ENCODE measurements at places on chromosomes 3 and 15.

- DNase-seq = no peak
Measured at GRCh38 chr3:119322021-119322834, 28.0 kb downstream of the ARHGAP31 start.

- DNase-seq = no peak
Measured at GRCh38 chr15:34783431-34783830, 11.9 kb downstream of the ACTC1 start.

GRCh38 chr3:59126446-59126845 lies 76.6 kb upstream of the CFAP20DC start:
- no peak for DNase-seq

DNA sequence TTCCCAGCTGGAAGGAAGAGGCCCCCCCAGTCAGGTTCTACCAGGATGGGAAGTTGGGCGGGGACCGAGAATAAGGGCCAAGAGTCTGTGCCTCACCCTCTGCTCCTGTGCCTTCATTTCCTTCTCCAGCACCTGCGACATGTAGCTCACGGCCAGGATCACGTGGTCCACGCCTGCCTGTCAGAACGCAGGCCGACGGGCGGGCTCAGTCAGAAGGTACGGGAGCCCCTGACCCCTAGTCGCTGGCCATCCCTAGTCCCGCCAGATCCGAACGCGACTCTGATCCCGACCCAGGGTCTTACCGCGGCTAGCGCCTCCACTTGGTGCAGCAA lies 489 bp downstream of the GMPPB start:
- peak; percentile 79 for DNase-seq

GRCh38 chr3:190546881-190547510 lies 33.1 kb downstream of the IL1RAP start:
- no peak for DNase-seq

DNA sequence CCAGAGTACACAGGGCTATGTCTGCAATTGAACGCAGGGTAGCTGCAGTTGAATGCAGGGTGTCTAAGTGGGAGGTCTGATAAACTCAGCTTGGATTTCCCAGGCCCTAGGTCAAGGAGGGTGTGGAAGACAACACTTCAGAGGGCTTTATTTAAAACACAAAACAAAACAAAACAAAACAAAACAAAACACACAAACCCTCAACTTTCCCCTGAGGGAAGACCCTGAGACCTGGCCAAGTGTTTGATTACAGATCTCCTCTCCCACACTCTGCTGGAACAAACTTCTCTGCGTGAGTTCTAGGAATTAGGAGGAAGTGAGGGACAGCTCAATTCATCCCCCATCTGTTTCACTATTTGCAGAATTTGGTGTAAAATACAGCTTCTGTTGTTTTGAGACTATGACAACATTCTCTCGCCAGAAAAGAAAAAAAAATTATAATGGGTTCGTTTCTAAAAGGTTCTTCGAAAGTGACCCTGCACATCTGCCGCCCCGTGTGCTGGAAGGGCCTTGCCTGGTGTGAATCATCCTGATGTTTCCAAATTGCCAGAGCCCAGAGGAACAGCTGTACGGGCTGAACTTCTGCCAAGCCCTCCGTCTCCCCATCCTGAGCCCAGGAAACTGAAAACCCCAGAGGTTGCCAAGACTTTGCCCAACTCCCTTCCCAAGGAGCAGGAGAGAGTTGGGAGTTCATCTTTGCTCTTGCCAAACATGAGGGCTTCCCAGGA lies 73.3 kb upstream of the RAD18 start:
- DNase-seq = no peak

GRCh38 chr3:188287762-188288505 lies 134.0 kb downstream of the LPP start:
- no peak for DNase-seq

DNA sequence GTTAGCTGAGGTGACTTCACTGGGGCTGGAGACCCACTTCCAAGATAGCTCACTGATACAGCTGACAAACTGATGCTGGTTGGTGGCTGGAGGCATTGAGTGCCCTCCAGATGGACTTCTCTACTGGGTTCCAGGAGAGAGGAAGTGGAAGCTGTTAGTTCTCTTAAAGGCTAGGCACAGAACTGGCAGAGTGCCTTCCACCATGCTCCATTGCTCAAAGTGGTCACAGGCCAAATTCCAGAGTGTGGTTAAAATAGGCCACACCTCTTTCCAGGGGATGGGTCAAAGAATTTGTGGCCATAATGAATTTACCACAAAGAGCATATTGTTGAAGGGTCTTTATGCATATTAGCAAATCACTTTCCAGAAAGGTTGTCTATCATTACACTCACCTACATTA lies 74.2 kb downstream of the NMD3 start:
- no peak for DNase-seq

GRCh38 chr3:33105341-33105948 lies 8.4 kb upstream of the CRTAP start:
- no peak for DNase-seq

DNA sequence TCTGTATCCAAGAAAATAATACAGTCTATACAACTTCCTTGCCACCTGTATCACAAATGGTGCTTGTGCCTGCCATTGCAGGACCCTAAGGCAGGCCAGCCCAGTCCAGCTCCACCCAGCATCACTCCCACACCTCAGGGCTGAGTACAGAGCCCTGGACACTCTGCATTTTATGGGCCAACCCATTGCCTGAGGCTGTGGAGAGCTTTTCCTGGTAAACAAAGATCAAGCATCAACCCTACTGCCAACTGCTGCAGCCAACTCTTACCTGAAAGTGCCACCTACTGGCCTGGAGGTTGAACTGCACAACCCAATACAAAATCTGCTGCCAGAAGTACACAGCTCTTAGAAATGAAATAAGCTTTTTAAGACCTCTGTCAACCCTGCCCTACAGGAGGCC lies 1082.2 kb downstream of the NAALADL2 start:
- DNase-seq = no peak

DNA sequence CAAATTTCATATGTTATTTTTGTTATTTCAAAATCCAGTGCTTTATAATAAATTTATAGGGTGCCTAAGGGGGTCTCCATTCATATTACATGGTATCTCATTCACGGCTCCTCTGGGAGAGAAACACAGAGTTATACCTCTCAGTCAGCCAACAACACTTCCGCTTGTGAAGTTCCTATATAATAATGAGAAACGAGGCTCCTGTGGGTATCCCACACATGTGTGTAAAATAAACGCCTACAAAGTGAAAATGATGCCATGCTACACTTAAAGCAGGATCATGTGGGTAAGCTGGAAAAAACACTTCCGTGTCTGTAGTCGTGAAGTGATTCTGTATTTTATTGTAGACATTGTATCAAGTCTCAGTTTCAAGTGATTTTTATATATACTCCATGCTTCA lies 218.8 kb upstream of the ICE2 start:
- DNase-seq = no peak

DNA sequence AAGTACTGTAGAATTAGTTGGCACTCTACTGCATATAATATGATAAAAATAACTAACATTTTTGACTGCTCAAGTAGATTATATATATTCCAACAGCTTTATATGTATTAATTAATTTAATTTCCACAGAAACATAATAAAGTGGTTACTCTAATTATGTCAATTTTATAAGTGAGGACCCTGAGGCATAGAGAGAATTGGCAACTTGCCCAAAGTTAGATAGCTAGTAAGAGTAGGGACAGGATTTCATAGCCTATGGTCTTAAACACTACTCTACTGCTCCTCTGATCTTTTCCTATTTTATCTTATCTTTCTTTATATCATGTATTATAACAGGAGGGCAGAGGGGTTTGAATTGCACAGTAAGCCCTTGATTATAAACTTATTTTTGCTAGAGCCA lies 418.7 kb upstream of the SGO1 start:
- no peak for DNase-seq

DNA sequence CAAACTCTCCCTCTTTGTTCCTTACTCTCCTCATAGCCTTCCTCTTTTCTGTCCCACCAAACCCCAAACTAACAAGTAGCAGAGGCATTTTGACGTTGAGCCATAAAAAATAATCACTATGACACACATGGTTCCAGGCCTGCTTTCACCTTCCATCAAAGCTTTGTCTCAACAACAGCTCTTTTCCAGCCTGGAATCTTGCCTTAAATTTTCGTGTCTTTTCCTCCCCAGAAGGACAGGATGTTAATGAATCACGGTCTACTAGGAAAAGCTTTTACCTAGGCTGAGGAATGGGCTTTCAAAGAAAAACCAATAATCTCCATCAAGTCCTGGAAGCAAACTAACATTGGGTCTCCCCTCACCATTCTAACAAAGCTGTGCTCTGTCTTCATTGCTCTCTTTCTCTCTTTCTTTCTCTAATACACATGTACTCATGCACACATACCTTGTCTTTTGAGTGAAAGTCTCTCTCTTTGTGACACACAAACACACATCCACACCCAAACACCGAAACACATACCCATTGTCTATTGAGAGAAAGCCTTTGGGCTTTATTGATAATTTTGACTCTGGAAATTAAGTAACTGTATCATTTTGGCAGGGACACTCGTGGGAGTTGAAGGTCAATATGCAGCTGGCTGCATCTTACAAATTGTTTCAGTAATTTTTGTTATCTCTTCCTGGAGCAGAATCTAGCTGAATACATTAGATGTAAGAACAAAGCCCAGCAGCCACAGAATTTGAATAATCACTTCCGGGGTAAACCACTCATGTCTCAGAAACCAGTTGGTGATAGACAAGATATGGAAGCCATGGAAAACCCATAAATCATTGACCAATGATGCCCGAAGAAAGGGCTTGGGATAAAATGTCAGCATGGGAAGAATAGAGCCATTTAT lies 107.4 kb upstream of the SLC4A7 start:
- DNase-seq = no peak

DNA sequence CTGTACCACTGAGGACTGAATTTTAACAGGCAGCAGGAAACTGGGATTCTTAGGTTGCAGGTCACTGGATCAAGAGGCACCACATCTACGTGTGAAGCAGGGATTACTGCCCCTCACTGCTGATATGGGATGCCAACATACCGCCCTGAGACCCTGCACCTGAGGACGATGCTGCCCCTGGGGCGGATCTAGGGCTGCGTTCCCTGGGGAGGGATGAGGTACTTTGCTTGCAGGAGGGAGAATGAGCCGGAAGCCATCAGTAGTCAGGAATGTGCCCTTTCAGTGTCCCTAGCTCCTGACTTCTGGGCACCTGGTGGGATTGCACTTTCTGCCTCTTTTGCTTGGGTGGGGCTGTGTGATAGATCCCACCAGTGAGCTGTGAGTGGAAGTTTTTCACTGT lies 122.8 kb downstream of the RPLP1 start:
- no peak for DNase-seq

GRCh38 chr15:66186049-66186825 lies 67.3 kb downstream of the MEGF11 start:
- no peak for DNase-seq

DNA sequence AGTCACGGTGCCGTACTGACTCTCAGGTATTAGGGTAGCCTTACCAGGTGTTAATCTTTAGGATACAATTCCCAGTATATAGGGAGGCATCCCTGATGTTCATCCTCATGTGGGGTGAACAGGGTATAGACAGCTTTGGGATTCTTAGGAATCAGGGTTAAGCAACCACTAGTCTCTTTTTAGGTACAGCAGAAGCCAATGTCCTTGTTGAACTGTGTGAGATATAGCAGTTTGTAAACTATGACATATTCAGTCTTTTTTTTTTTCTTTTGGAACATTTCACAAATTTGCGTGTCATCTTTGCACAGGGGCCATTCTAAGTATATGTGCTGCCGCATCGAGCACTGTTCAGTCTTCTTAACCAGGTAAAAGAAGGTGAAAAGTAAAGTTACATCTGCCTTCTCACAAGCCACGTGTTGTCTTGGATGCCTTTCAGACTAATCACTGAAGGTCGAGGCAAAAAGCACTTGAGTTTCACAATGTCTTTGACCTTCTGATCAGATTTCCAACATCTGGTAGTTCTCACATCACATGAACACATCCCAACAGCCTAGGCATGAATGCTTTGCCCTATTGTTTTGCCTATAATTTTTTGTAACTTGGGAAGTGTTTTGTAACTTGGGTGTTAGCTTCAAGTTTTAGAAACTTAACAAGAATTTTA lies 17.2 kb downstream of the TSEN2 start:
- no peak for DNase-seq

DNA sequence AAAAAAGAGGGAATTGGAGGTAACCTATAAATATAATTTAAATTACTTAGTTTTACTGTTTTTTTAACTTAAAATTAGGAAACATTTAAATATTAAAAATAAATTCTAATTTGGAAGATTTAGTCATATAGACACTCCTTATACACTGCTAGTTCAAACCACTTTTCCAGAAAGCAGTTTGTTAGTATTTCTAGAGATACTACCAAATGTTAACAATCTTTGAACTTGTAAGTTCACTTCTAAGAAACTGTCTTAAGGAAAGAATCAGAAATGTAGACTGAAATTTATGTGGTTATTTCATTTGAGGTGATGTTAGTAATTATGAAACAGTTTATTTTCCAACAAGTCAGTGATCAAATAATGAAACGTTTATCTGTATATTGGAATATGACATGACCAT lies 22.7 kb downstream of the CTDSPL2 start:
- DNase-seq = no peak

GRCh38 chr3:14425581-14426304 lies 23.3 kb downstream of the SLC6A6 start:
- DNase-seq = no peak

GRCh38 chr3:24201301-24201700 lies 256.2 kb downstream of the NR1D2 start:
- no peak for DNase-seq

- no peak for DNase-seq
Measured at GRCh38 chr3:33681667-33682066, 36.4 kb downstream of the CLASP2 start.

- no peak for DNase-seq
Measured at GRCh38 chr3:111768571-111769100, 90.4 kb upstream of the PHLDB2 start.

DNA sequence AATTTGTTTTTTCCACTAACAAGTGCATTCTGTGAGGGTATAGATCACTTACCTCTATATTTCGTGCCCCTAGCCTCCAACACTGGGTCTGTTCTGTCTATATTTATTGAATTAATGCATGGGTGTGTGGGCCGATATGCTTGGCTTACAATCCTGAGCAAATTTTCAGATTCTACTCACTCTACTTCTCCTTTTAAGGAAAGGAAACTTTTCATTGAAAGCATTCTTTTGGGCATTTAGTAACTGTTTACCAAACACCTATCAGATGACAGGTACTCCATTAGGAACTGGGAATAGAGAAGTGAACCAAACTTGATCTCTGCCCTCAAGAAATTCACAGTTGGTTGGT lies 60.5 kb downstream of the TLE3 start:
- no peak for DNase-seq
